ENCODE measurements at places on chromosomes 2 and 18. TPM values are rescaled to one million over a fixed set of nuclear protein-coding genes. Genes with fewer than 3 reads are reported as not detected.
A peak's percentile ranks its signal among the peaks of the same experiment; 100 is the strongest.

The COBLL1 gene
- 25.3 TPM for total RNA-seq

The ASPRV1 gene
- not detected for total RNA-seq

DNA sequence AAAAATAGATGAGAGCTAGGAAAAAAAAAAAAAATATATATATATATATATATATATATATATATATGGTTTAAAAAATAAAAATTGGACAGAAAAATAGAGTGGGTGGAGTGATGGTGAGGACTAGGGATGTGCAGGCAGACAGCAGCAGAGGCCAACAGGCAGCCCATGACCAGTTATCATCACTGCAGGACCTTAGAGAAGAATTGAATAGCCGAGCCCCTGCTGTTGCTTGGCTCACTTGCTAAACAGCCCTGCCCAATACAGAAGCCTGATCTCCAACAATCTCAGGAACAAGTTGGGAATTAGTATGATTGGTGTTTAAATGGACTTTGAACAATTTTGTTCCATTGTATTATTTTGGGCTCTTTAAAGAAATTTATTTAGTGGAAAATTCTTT, 967.5 kb upstream of the PIK3C3 start:
- DNase-seq = no peak

The NT5C1B gene
- not detected for total RNA-seq

DNA sequence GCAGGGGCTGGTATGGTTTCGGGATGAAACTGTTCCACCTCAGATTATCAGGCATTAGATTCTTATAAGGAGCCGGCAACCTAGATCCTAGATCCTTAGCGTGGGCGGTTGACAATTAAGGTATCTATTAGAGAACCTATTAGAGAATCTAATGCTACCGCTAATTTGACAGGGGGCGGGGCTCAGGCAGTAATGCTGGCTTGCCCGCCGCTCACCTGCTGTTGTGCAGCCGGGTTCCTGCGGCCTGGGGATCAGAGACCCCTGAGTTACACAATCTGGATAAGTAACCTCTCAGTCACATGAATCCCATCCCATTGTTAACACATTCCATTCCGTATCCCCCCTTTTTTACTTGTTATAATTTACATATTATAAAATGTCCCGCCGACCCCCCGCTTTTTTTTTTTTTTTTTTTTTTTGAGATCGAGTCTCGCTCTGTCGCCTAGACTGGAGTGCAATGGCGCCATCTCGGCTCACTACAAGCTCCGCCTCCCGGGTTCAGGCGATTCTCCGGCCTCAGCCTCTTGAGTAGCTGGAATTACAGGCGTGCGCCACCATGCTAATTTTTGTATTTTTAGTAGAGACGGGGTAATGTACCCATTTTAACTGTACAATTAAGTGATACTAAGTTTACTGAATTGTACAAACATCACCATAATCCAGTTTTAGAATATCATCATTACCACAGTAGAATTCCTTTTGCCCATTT, 42.0 kb upstream of the GPD2 start:
- DNase-seq = no peak

DNA sequence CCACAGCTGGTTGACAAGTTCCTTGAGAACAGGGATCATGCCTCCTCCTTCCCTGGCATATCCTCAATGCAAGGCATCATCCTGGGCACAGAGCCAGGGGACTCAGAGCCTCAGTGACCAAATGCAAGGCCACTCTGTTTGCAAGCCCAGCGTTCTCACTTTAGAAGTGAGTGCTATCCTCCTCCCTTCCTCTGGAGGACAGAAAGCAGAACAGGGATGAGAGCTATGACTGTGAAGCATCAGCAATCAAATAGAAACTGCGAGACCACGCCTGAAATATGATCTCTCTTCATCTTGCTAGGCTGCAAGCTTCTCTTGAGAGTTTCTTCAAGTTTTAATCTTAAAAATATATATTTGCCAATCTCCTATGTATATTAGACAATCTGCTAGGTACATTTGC, 119.8 kb downstream of the LRATD1 start:
- no peak for DNase-seq

DNA sequence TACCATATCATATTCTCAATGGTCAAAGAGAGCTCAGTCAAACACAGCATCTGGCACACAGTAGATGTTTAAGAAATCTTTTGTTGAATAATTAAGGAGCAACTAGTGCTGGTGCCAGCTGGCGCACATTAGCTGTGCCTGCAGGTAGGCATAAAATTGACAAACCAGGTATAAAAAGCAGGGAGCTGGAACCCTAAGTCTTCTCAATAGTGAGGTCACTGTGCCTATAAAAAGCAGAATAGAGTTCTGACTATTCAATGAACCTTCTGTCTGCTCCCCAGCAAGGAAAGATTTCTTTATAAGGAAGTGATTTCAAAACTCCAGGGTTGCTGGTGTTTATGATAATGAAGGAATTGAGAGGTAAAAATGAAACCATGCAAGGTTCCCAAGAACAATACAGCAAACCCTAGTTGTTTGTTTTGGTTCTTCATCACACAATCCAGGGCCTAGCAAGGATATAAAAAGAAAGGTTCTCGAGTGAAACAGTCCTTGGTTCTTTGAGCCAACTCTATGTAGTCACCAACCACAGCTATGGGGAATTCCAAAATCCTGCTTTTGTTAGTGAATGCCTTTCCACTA, 76.1 kb downstream of the THADA start:
- peak; percentile 98 for DNase-seq

The UGT1A10 gene
- total RNA-seq = 0.41 TPM

GRCh38 chr2:222869252-222869560, 8.4 kb downstream of the ACSL3 start:
- no peak for DNase-seq

DNA sequence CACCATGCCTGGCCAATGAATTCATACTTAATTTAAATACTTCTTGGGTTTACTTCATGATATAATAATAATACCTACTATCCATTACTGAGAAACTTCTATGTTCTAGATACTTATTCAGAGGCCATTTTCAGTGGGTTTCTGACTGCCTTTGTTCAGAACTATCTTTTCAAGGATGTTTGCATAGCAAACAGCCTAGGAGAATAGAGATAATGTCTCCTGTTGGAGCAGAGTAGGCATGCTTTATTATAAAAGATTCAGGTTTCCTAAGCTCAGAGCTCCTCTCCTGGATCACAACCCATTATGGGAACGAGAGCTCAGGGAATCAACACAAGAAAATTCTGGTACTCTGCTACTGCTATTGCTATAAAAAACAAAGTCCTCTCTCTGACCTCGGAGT, 11.1 kb downstream of the FASTKD1 start:
- DNase-seq = no peak

GRCh38 chr2:1527153-1527992, 114.1 kb downstream of the TPO start:
- no peak for DNase-seq

DNA sequence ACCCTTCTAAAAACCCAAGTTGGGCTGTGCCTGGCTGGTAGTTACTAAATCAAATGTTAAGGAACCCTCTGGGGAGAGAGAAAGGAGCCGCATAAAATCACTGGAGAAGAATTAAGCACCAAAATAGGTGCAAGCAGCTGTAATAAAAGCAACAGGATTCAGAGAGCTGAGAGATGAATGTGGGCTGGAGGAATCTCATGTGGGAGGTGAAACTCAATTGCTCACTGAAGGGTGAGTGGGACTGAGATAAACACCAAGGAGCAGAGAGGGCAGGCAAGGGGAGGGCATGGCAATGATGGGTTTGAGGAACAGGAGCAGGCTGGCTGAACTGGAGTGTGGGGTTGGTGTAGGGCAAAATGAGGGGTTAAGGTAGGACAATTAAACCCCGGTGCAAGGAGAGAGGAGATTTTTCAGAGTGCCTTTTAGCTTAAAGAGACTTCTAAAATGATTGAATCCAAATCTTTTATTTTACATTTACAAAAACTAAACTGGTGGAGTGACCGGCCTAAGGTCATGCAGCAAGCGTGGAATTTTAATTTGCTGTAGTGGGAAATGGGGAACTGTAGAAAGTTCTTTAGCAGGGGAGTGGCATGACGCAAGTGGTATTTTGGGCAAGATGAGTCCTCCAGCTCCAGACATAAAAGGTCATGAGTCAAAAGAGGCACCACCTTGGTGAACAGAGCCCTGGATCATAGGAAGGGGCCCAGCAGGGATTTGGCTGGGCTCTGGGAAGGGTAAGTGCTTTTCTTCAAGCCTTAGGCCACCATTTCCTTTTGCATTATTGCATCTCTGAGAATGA, 10.5 kb downstream of the PLB1 start:
- no peak for DNase-seq

The FHOD3 gene
- total RNA-seq = 3.0 TPM

DNA sequence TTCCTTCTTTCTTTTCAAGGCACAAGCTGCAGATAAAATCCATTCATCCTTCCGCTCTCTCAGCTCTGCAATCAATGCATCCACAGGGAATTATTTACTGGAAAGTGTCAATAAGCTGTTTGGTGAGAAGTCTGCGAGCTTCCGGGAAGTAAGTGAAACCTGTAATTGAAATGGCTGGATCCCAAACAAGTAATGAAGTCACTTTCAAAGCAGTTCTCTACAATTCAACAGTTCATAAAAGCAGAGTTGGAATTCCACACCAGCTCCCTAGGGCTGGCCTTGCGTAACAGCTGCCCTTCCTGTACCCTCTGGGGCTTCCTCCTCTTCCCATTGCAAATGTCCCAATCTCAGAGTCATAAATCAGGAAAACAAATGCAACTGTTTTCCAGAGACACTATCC, 9.6 kb downstream of the SERPINB2 start:
- DNase-seq = peak; percentile 5

DNA sequence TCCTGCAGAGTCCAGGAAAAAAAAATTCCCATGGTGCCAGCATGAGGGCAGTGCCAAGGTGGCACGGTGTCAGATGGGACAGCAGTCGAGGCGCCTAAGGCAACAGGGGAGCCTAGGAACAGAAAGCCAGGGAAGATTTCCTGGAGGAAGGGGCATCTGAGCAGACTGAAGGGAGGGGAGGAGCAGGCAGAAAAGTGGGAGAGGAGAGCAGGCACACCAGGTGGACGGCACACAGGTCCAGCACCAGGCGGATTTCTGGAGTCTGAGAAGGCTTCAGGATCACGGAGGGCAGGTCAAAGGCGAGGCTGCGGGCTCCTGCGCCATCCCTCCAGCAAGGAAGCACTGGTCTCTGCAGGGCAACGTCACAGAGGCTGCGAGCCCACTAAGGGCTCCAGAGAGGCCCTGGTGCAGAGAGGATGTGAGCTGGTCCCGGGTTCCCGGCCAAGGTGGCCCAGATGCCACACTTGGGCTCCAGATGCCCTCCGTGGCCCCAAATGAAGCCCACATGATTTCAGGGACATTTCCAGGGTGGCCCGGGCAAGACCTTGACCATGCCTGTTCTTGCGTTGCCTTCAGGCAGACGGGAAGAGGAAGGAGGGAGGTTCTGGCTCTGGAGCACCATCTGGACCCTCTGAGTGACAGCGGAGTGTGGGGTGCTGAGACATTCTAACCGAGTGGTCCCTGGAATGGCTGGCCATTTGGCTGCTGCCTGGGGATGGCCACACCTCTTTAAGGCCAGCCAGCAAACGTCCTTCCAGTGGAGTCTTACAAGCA, 4.1 kb downstream of the HS6ST1 start:
- DNase-seq = no peak

DNA sequence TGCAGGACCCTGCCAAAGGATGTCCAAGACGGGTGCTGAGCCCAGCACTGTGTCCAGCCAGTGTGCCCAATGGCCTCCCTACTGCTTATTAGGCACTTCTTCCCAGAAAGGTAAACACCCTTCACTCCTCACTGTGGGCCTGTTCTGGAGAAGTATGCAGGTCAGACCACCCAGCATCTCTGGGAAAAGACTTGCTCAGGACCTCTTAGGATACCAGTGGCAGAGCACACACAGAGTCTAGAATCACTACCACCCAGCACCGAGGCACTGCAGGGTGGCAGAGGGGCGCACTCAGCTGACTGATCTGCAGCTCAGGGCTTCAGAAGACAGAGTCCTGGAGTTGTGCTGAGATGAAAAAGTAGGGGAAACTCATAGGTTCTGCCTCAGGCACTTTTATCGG, 25.8 kb downstream of the XDH start:
- DNase-seq = no peak

The TUBB8B gene
- not detected for total RNA-seq

The CABLES1 gene
- total RNA-seq = 7.4 TPM

DNA sequence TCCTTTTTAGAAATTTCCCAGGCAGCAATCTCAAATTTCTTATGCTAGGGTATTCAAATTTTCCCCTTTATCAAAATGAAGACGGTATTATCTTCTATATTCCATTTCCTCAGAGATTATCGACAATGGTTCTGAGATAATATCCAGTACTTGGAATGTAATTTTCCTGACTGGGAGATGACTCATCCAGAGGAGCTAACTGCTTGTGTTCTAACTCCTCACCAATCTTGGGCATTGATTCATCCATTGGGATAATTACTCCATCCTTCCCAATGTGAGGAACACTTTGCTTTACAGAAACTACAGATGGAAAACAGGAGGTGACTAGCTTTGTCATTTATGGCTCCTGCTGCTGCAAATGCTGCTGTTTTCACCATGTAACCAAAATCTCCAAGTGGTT, 239.4 kb upstream of the LYPD1 start:
- DNase-seq = peak; percentile 78

- DNase-seq = no peak
These were observed 45.5 kb upstream of the NAB1 start for GRCh38 chr2:190603374-190603773.

The NR4A2 gene
- total RNA-seq = 0.41 TPM

GRCh38 chr2:9112079-9112721, 94.4 kb upstream of the ASAP2 start:
- DNase-seq = peak; percentile 92

DNA sequence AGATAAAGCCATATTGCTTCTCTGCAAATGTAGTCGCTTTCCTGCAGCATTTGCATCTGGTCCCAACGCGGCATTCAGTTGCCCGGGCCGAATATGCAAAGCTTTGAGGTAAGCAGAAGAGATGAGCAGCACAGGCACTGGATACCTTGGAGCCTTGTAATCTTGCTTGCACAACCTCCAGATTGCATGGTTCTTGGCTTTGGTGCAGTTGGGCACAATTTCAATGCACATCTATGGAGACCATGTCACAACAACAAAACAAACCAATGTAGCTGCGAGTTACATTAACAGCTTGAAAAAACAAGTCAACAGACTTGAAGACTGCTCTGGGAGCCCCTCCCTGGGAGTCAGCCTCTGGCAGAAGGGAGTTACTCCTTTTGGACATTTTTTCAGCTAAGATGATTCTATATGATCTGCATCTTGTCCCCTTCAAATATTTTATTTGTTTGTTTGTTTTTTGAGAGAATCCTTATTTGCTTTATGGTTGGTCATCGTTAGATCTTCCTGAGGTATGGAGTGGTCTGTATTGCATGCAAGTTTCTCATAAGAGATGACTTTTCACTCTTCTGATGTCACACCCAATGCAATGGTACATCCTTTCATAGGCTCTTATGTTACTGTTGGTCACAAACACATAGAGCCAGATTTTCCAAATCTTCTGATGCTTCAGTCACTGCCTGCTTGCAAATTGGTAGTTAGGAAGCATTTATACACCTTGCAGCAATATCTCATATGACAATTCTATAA, 113.5 kb downstream of the EFEMP1 start:
- DNase-seq = peak; percentile 75

DNA sequence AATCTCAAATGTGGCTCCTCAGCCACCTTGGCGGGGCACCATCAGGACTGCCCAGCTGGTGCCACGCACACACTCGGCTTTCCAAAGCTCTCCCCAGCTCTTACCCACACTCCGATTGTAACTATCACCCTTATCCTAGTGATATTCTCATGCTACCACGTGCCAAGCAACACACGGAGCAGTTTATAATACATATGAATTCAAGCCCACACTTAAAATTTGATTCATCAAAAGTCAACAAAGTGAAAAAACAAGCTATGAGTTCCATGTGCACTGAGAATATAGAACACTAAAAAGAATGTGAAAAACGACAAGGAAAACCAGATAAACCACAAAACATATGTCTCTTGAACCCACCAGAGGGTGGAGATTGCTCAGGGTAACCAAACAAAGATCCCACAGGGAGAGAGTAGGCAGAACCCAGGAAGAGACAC, 31.6 kb downstream of the LONRF2 start:
- DNase-seq = no peak

All from fibroblast of the aortic adventitia (primary cell).